ENCODE measurements at places on chromosomes 2 and 18.

DNA sequence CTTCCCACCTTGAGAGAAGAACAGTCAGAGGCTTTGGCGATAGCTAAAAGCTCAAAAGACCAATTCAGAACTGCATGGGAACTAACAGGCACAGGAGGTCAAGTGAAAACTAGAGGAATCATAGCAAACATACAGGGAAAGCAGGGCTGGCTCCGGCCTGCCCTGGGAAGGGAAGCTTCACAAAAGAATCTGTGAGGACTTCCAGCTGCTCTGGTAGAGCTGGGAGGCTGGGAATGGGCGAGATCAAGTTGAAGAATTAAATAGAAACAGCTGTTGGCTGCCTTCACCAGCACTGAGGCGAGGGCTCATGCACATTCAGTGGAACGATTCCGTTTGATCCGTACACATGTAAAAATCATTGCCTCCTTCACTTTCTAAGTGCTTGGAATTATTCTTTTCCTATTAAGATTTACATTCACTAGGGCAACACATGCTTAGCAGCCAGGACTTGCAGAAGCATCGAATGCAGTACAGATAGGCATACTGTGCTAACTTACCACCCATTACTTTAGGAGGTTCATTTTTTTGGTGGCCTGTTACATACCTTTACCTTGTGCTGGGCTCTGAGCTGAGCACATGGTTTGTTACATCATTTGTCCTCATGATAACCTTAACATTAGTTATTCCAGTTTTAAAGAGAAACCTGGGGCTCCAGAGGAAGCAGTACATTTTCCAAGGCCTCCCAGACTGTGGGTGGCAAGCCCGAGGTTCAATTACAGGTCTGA is 125.4 kb upstream of the RNF152 start:
- DNase-seq = no peak

DNA sequence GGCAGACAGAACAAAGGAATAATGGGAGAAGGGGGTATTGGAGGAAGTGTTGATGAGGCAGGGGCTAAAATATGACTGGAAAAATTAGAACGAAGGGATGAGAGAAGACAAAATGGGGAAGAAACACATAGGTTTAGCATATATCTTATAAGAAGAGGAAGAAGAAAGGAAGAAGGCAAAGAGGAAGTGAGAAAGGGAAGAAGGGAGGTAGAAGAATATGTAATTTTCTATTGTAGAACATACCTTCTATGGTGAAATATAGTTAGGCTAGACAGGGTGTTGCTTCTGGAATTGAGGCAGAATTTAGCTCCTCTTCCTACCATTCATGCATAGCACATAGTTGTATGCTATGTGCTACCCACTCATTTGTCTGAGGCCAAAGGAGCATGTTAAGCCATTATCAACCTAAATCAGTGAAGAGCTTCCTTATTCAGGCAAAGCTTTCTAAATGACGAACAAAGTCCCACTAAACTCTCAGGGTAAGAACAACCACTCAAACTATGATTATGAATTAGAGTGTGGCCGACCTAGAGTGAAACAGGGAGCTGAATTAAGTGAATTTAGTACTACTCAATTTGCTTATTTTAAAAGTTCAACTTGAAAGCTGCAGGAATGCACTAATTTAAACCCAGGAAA is 180.9 kb upstream of the GALNT5 start:
- DNase-seq = no peak

DNA sequence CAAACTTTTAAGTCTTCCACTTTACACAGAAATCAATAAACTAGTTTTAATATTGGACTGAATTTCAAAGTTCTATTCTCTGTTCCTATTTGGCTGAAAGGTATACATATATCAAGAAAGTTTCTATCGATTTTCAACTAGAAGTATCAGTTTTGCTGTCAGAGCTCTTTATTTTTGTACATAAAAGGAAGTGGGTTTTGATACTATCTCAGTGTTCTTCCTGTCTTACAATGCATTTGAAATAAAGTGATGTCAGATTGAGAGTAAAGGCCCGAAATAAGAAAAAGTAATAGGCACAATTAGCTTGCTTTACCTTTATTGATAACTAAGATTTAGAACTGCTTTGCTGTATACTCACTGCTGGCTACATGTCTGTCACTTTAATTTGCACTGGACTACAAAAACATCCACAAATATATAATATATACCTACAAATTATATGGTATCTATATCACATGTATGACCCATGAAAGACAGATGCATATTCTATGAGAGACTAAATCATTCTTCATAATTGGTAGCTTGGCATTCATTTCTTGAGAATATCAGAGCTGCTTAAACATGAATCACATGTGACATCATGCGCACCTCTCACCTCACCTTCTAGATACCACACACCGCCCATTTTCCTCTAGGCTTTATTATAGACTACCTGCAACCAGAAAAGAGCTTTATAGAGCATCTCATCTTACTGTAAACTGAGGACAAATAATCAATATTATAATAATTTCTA is 83.6 kb downstream of the ASXL2 start:
- DNase-seq = no peak

DNA sequence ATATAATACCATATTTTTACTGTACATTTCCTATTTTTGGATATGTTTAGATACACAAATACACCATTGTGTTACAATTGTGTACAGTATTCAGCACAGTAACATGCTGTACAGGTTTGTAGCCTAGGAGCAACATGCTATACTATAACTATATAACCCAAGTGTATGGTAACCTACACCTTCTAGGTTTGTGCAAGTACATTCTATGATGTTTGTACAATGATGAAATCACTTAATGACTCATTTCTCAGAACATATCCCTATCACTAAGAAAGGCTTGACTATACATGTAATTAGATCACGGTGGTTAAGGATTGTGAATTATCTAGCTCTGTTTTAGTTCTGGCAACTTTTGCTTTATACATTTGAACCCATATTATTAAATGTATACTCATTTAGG is 31.3 kb downstream of the NPHP1 start:
- DNase-seq = no peak
